SK-N-SH (cell line): ENCODE measurements at places on chromosomes 6 and 20.
A peak's percentile ranks its signal among the peaks of the same experiment; 100 is the strongest.

- DNase-seq: no peak
Observed at GRCh38 chr6:29673161-29673560, 7.8 kb downstream of the ZFP57 start.

- DNase-seq: no peak
Observed at GRCh38 chr6:68025764-68026163, 609.3 kb upstream of the ADGRB3 start.

GRCh38 chr6:146874278-146875018 is 275.7 kb downstream of the ADGB start:
- no peak for DNase-seq

GRCh38 chr6:168937054-168937453 is 316.6 kb downstream of the THBS2 start:
- DNase-seq: no peak

- peak; percentile 90 for DNase-seq
Observed at GRCh38 chr6:57317060-57317943, at the start of gene PRIM2. Gene PRIM2 (plus strand): TSS chr6:57317630. CDS start chr6:57318446, 816 bp downstream.

DNA sequence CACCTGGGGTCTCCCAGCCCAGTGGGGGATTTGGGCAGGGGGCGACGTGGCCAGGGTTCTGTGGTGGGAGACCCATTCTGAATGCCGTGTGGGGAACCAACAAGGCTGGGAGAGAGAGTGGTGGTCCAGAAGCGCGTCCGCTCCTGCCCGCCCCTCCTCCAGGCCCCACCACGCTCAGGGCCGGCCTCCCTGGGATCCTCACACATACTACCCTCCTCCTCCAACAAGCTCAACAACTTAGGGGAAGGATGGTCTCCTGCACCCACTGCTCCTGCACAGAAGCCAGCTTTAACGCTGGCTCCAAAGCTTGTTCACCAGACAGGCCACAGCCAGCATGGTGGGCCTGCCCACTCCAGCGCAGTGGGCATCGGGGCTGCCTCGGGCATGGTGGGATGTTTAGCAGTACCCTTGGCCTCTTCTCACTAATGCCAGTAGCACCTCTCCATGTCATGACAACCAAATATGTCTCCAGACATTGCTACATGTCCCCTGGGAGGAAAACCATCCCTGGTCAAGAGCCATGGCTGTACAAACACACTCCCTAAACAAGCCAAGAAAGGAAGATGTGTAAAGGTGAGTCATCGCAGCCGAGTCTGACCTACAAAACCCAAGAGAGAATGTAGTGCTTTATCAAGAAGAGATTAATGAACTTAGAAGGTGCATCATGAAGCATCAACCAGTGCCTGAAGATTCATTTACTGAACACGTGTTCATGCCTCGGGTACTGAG is 75.7 kb downstream of the BMP7 start:
- DNase-seq: no peak

DNA sequence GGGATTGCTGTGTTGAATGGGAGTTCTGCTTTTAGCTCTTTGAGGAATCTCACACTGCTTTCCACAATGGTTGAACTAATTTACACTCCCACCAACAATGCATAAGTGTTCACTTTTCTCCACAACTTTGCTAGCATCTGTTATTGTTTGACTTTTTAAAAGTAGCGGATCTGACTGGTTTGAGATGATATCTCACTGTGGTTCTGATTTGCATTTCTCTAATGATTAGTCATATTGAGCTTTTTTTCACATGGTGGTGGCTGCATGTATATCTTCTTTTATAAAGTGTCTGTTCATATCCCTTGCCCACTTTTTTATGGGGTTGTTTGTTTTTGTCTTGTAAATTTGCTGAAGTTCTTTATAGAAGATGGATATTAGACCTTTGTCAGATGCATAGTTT is 588.3 kb upstream of the ADGRB3 start:
- no peak for DNase-seq

DNA sequence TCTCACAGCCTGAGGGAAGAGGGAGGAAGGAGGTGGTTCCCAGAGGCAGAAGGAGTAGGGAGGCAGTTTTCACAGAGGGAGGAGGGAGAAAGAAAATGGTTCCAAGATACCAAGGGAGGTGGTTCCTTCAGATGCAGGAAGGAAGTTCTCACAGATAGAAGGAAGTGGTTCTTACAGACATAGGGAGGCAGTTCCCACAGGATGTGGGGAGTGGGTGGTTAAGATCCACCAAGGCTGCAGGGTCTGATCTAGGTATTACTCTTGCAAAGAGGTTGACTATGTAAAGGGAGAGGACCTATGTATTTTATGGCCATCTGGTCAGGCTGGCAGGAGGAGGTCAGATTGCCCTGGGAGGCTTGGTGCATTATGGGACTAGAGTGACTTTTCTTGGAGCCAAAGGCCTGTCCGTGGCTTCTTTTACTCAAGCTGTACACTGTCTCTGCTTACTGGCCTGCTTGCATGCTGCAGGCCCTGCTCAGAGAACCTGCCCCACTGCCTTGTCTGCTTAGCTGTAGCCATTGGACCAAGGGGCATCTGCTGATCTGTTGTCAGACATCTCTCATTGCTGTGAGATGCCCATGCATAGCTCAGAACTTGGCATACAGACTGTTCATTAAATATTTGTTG is 283.7 kb downstream of the DHX35 start:
- no peak for DNase-seq

DNA sequence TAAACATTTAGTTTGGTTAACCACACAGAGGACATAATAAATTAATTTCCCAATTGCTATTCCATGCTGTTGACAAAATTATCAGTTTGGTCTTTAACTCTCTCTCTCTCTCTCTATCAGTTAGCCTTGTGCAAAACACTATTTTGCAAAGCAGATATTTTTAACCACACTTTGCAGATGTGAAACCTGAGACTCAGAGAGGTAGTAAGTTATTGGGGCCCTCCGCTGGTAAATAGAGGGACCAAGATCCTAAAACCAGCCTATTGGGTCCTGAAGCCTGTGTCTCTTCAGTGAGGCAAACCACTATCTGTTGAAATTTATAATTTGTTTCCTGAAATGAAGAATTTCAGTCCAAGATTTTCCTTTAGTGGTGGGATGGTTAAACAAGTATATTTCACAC is 231.0 kb downstream of the SOD2 start:
- DNase-seq: no peak

GRCh38 chr6:109230453-109230852 is 135.1 kb downstream of the CEP57L1 start:
- no peak for DNase-seq

DNA sequence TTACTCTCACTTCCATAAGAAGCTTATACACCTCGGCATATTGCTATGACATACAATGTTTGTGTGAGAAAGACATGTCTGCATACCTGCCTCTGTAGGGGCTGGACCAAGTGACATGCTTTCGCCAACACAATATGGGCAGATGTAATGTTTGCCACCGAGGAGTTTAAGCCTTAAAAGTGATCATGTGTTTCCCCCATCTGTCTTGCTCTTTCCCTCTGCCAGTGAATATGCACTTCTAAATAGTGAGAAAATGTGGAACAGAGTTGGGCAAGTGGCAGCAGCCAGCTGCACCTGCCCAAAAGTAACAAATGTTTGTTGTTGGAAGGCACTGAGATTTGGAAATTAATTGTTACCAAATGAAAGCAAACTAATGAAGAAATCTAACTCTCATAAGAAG is 274.8 kb upstream of the BTBD3 start:
- DNase-seq: no peak

- DNase-seq: no peak
Observed at GRCh38 chr6:164344801-164345291, 930.3 kb downstream of the QKI start.

GRCh38 chr6:84522135-84522549 is 242.3 kb downstream of the TBX18 start:
- DNase-seq: no peak

DNA sequence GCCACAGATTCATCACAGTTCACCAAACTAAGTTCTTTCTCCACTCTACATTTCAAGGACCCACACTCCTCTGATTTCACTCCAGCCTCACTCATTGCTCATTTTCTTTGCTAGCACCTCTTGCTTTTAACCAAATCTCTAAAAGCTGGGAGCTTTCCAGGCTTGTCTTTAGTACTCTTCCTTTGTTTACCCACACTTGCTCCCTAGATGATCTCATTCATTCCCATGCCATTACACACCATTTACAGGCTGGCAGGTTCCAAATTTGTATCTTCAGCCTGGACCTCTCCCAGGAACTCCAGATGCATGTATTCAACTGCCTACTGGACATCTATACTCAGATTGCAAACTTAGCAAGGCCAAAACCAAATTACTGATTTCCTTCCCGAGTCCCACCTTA is 5.3 kb upstream of the GUCA1B start:
- DNase-seq: no peak

DNA sequence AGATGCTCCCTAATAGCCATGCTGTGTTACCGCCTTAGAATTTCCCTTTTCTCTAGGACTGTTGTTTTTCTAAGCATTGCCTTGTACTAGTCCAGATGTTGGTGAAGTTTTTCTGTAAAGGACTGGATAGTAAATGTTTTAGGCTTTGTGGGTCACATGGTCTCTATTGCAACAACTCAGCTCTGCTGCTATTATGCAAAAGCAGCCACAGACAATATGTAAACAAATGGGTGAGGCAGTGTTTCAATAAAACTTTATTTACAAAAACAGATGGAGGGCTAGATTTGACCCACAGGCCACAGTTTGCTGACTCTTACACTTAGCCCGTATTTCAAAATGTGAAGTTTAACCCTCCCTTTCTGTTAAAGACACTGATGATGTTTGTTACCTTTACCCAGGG is 207.6 kb upstream of the MYLIP start:
- DNase-seq: no peak

DNA sequence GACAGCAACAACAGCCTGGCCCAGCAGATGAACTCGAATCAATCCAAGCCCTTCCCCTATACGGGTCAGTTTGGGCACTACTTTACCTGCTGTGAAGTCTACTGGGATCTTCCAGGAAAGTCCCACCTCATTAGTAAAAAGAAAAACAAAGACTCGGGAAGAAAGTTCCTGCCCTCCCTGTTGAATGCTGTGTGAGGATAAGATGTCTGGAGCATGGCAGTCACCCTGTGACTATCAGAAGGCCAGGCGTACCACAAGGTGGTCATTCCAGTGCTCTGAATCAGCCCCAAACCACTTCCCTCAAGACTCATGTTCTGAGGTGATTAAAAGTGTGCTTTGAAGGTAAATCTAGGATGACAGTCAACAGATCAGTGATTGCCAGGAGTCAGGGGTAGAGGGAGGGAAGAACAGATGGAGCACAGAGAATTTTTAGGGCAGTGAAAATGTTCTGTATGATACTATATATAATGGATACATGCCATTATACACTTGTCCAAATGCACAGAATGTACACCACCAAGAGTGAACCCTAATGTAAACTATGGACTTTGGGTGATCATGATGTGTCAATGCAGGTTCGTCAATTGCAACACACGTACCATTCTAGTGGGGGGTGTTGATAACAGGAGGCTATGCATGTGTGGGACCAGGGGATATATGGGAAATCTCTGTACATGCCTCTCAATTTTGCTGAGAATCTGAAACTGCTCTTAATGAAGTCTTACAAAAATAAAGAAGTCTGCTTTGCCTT is 14.7 kb downstream of the FKBP1A start:
- no peak for DNase-seq

GRCh38 chr6:166442131-166442685 is 59.5 kb upstream of the MPC1 start:
- DNase-seq: no peak

GRCh38 chr6:14703586-14703985 is 542.3 kb upstream of the JARID2 start:
- no peak for DNase-seq

DNA sequence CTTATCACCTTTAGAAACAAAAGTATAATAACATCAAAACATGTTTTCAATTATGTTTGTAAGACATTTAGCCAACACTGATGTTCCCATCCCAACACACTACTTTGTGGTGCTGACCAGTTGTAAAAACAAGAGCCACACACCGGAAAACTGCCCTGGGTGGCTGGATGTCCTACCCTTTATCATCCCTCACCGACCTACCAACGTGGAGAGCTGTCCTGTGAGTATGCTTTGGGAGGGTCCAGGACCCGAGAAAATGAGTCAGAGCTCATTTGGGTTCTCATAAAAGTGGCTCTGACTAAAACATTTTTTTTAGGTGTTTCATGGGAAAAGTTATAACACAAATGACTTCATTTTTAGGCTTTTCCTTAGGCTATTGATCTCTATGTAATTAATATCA is 29.3 kb upstream of the CTAGE9 start:
- no peak for DNase-seq

- no peak for DNase-seq
Observed at GRCh38 chr6:67642582-67642981, 992.5 kb upstream of the ADGRB3 start.

DNA sequence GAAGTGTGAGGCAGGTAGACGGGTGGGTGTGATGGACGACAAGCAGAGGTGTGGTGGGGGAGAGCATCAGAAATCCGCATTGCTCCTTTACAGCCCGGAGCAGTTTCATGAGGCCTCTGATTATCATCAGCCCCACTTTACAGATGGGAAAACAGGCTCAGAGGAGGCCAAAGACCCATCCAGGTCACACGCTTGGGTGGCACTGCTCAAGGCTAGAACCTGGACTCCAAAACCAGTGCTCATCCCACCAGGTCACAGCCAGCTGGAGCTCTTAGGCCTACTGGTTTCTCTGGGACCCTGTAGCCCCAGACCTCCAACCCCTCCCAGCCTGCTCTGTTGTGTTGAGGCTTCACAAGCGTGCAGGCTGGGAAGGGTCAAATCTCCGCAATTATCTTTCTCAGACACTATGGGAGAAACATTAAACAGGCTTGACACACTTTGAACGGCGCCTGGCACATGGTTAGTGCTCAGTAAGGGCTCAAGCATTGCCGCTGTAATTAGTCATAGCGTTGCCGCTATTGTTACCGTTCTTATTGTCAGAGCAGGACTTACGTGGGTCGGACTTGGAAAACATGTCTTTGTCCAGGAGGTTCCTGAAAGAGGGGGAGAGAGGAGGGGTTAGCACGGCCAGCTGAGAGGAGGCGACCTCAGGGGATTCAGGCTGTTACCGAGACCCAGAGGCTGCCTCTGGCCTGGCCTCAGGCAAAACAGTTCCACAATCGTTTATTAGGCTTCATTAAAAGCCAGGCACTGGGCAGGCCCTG is 16.6 kb downstream of the CPNE5 start:
- no peak for DNase-seq

DNA sequence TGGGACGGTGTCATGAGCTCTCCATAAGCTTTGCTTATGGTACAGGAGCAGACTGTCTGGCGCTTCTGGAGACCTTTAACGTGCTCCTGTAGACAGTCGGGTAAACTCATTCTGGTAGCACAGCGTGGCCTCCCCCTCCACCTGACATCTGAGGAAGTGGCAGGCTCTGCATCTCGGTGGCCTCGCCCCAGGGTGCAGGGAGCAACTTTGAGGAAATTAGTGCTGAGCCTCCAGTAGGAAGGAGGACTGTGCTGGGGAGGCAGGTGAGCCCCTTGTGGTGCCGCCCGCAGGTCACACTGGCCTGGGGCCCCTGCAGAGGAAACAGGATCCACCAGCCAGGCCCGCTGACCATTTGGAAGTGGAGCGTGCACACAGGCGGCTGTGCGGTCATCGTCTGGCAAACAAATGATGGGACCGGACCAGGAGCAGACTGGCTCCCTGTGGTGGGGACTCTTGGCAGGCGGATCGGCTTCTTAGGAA is 57.9 kb downstream of the SYNJ2 start:
- no peak for DNase-seq

GRCh38 chr6:117513778-117514365 is 31.4 kb downstream of the DCBLD1 start:
- DNase-seq: no peak

- DNase-seq: no peak
Observed at GRCh38 chr20:12037521-12037920, 119.8 kb downstream of the BTBD3 start.
